Activated CD8-positive, alpha-beta memory T cell treated with anti-CD3 and anti-CD28 coated beads for 1 hour (primary cell): ENCODE measurements at places on chromosomes 3 and 15.

- DNase-seq = no peak
Measured at GRCh38 chr15:68154923-68155559, 50.1 kb downstream of the CALML4 start.

GRCh38 chr3:139689708-139690228 is 12.0 kb upstream of the NMNAT3 start:
- no peak for DNase-seq

GRCh38 chr3:119340014-119340413 is 45.8 kb downstream of the ARHGAP31 start:
- no peak for DNase-seq

GRCh38 chr3:22450786-22451400 is 699.9 kb upstream of the ZNF385D start:
- DNase-seq = no peak

DNA sequence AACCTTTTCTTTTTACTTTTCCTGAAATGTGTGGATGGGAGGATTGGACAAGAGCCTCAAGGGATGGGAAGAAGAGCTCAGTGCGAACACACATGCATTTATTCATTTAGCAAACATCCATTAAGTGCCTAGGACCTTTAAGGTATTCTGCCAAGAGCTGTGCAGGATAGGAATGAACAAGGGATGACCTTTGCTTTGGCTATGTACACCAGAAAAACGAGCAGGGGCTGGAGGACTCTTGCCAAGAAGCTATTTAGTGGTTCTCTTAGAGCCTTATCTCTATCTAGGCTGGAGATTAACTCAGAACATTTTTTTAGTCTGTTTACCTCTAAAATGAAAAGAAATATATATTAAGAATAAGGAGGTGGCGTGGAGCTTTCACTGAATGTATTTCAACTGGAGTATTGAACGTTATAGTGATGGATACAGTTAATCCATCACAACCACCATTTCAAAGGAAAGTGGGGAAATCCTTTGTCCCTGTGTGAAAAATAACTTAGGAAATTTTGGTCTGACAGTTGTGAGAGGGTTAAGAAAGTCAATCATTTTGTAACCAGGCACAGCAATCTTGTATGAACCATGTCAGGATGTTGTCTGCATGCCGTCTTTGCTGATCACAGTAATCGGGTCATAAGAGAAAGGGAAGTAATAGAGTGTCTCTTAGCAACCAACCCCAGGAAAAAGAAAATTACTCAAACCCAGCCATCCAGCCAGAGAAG is 279.0 kb downstream of the LPP start:
- no peak for DNase-seq

DNA sequence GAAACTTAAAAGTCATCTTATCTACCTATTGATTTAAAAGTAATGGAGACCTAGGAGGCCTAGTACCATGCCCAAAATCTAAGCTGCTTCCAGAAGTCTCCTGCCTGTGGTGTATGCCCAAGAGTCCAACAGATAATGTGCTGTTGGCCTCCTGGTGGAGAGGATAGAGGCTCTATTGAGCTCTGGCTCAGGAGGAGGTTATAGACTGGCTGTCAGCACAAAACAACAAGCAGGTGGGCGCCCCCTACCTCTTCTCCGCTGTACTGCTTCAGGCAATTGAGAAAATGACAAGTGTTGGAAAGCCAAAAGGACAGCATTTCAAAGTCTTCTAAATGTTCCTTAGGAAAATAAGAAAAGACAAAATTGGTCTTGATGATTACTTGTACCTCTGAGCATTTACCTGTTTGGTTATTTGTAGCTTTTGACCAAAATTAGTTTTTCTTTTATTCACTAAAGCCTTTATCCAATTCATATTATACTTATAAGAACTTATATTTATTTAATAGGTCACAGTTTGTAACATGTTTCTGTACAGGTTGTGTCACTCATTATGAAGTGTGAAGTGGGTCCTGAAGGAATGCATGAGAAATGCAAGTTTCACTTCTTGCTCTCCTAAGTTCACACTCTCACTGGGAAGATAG is 17.2 kb upstream of the GNB5 start:
- DNase-seq = peak; percentile 38

DNA sequence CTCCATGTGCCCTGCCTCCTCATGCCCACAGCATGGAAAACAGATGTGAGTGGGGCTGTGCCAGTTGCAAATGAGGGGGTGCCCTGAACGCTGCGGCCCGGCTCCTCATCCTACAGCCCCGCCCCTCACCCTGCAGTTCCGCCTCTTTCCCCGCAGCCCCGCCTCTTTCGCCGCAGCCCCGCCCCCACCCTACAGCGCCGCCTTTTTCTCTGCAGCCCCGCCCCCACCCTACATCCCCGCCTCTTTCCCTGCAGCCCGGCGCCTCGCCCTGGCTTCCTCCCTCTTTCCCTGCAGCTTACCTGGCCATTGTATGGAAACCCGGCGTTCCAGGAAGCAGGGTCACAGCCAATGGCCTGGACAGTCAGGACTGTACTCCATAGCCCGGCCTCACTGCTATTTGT is 284.9 kb downstream of the TLE3 start:
- DNase-seq = no peak

GRCh38 chr3:40068636-40069035 is 240.9 kb upstream of the EIF1B start:
- no peak for DNase-seq

DNA sequence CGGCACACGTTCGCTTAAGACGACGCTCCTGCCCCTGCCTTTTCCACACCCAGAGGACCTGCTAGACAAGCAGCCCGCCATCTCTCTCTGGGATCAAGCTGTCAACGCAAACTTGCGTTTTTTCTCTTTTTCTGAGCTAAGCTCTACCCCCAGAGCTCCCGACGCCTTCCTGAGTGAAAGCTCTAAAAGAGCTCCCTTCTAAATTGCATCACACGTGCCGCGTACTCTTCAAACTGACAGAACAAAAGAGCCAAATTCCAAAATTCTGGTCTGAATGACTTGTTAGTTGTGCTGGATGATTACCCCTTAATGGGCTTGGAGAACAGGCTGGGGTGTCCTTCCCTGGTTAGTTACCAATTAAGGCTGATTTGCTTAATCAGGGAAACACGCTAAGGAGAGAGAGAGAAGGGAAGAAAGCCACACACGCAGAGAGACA is 81.2 kb downstream of the MDFIC2 start:
- no peak for DNase-seq

DNA sequence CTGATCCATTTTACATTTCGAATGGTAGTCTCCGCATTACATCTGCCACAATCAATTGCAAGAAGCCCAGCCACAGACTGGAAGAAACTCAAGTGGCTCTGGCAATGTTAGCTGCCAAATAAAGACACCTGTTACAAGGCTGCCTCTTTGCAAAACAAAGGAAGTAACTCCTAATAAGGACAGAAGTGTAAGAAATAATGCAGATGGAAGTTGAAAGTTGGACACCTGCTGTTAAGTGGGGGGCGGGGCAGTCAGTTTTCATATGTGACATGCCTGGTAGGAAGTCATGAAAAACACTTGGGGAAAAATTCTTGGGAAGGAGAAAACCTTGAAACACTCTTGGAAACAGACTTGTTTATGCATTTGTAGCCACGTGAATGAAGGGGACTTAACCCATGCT is 54.1 kb upstream of the ATP2C1 start:
- DNase-seq = no peak

GRCh38 chr15:51403072-51403878 is 61.8 kb downstream of the GLDN start:
- no peak for DNase-seq

DNA sequence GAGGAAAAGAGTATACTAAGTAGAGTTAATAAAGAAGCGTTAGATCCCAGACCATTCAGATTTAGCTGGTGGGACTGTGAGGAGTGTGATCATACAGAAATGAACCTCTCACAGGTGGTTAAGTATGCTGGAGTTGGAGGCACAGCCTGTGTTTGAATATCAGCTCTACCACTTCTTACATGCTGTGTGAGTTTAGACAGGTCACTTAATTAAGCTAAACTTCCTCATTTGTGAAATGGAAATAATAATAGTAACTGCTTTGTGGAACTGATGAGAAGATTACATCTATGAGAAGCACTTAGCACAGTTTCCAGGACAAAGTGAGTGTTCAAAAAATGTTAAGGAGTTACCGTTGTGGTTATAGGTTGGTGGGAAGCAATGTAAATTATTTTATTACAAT is 8.4 kb downstream of the ACP3 start:
- no peak for DNase-seq

DNA sequence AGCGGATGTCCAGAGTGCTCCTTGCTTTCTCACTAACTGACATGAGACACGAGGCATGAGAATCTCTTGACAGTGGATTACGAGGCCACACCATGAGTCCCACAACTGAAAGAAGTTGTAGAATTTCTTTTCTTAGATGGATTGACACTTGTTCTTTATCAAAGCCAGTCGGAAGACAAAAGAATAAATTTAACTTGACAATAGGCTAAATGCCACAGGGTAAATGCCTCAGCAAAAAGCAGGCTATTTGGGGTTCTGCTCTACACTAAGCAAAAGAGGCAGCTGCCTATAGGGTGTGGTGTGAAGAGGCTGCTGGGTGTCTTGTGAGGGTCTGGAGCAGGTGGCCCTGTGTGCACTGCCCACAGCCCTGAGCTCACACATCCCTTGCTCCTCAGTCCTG is 135.1 kb upstream of the SEMA6D start:
- no peak for DNase-seq

DNA sequence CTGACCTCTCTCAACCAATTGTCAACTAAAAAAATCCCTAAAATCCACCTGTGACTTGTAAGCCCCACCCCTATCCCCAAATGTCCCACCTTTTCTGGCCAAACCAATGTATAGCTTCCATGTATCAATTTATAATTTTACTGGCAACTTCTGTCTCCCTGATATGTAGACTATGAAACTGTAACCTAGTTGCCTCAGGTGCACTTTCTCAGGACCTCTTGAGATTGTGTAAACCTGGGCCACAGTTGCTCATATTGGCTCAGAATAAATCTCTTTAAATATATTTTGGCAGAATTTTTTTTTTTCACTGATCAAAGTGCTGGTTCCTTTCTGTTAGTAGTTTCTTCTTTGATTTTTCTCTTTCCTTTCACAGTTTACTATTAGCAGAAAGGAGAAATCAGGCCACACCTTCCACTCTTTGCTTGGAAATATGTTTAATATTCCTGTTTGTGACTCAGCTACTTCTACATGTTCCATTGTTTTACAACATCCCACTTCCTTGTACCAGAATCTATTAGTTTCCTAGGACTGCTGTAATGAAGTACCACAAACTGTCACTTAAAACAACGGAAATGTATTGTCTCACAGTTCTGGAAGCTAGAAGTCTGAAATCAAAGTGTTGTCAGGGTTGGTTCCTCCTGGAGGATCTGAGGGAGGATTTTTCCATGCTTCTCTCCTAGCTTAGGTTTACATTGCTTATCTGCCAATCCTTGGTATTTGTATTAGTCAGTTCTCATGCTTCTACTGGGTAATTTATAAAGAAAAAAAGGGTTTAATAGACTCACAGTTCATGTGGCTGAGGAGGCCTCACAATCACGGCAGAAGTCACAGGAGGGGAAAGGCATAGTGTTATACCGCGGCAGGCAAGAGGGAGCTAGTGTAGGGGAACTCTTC is 801.2 kb upstream of the ARPP21 start:
- no peak for DNase-seq

DNA sequence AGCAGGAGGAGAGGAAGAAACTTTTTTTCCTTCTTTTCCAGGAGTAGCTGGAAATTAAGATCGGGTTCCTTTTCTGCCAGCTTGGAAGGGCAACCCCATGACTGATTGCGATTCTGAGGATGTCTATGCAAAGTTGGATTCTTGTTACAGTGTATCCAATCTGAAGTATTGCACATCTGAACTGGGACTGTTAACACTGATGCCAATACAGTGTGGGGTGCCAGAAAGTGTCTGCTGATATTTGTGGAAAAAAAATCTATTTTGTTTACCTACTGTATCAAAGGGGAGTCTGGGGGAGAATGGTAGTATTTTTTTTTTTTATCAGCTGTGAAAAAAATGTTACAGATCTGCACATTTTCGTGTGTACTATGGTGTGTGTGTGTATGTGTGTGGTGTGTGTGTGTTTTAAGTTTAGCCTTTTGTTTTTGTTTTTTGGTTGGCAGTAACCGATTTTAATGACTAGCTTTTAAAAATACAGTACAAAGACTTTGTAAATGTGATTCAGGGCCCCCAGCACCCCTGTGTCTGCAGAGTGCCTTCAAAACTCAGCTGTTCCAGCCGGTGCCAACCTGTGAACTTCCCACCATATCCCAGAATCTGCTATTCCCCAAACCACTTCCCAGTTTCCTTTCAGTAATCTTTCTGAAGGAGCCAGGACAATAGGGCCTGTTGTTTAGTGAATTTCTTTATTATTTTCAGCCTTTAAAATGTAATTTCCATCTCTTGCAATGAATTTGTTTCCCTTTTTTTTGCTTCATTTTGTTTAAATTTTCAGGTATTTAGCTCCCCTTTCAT is 1.9 kb downstream of the RAP2B start:
- no peak for DNase-seq

DNA sequence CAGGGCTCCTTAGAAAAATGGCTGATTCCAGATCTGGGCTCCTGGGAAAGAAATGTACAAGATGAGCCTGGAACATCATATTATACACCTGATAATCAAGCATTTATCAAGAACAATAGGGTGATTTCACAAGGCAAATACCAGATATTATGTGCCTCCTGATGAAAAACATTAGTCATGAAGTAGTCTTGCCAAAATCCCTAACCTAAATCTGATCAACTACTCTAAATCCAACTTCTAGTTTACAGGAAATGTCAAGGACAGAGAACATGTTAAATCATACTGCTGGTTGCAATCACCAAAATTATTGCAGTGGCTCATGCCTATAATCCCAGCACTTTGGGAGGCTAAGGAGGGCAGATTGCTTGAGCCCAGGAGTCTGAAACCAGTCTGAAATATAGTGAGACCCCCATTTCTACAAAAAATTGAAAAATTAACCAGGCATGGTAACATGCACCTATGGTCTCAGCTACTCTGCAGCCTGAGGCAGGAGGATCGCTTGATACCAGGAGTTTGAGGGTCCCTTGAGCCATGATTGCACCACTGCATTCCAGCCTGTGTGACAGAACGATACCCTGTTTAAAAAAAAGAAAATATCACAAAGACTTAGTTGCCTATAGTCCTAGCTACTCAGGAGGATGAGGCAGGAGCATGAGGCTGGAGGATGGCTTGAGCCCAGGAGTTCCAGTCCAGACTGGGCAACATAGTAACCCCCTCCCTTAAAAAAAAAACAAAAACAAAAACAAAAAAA is 34.9 kb upstream of the ATP13A3 start:
- DNase-seq = no peak

GRCh38 chr15:64067564-64068030 is 21.3 kb upstream of the DAPK2 start:
- peak; percentile 51 for DNase-seq

DNA sequence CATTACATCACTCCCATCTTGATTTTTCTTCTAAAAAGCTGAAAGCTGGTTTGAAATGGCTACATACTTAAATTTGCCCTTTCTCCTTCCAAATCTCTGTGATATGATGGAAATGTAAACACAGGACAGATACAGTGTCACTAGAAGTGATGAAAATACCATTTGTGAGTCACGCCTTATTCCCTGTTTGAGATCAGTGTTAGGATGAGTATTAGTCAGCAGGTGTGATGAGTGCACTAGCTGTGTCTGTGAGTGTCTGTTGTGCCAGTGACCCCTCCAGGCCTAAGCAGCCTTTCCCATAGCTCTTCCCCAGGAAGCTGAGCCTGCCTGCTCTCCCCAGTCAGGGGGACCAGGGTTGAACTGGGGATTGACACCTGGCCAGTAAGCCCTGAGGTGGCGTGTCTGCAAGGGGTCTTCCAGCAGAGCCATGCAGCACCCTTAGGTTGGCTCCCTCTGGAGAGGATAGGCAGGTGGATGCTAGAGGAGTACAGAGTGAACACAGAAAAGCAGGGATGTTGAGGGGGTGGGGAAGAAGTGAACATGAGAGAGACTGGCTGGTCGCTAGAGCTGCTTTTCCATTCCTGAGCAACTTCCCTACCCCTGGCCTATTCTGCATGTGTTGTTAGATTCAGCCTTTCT is 92.0 kb downstream of the PDE8A start:
- no peak for DNase-seq
